ENCODE measurements at places on chromosomes 7 and 10.

GRCh38 chr7:100896732-100897608 lies 1.3 kb upstream of the ACHE start:
- DNase-seq = no peak

- DNase-seq = no peak
Observed at GRCh38 chr7:45574416-45574668, 174 bp downstream of the ADCY1 start.

- peak; percentile 62 for DNase-seq
Observed at GRCh38 chr7:56074371-56074791, 10.3 kb downstream of the SUMF2 start.

DNA sequence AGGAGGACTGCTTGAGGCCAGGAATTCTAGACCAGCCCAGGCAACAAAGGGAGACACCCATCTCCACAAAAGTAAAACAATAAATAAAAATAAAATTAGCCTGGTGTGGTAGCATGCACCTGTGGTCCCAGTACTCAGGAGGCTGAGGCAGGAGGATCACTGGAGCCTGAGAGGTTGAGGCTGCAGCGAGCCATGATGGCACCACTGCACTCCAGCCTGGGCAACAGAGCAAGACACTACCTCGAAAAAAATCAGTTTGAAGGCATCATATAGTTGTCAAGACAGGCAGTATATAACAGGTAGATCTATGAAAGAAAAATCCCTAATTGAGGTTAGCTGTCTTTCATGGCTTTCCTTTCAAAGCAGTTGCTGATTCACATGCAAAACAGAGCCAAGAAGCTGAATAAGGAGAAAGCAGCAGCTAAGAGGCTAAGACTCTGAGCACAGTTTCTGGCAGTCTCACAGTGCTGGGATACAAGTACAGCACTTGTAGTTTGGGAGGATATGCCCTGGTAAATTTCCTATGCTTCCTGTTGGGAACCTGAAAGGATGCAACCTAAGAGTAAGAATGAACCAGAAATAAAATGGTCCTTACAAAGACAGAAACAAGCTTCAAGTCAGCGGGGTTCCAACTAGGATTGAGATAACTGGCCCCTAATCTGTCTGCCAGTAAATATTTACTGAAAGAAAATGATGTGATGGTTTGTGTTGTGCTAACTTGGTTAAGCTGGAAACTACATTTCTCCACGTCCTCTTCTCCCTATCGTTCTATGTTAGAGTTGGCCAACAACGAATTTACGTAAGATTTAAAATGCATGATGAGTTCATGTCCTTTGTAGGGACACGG lies 368.5 kb upstream of the HPS1 start:
- DNase-seq = no peak

DNA sequence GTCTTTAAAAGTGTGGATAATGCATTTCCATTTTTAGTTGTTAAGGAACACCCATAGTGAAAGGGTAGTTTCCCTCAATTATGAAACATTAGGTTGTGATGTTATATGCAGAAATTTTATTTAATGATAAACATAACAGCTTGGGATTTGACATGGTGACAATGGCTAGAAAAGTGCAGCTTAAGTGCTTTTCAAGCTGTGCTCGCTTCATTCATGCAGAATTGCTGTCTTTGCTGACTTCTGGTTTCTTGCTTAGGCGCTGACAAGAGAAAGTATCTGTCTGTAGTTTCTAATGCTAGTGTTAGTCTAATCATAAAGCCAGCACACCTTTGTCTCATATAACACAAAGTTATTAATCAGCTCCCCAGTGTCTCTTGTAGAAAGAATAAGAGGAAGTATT lies 170.0 kb downstream of the ARL5B start:
- DNase-seq = no peak

DNA sequence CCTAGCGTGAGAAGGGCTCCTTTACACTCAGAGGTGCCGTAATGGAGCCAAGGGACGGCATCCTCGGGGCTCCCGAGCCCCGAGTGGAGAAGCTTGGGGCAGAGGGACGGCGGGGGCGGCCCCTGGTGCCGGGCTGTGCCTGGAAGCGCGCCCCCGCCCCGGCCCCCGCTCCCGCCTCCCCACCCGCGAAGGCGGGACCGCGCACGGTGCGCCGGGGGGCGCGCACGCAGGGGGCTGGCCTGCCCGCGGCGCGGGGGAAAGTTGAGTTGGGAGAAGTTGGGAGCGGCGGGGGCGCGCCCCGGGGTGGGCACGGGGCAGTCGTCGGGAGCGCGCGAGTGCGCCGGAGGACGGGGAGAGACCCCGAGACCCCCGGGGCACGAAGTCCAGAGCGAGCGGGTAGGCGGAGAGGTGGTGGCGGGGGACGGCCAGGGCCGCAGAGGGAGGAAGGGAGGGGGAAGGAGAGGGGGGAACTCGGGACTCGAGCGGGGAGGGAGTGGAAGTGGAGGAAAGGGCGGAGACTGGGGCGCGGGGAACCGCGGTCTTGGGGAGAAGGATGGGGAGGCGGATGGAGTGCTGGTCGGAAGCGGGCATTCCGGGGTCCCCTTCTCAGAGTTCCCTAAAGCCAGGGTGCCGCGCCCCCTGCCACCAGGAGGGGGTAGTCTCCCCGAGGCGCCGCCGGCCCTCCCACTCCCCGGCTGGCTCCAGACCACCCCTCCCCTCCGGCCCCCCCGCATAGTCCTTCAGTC lies at the start of gene SLC4A2:
Gene SLC4A2 (plus strand): TSS at position 223 of the 746 bp plus-strand sequence. CDS start 2,399 bp downstream, outside the sequence.
- DNase-seq = no peak

DNA sequence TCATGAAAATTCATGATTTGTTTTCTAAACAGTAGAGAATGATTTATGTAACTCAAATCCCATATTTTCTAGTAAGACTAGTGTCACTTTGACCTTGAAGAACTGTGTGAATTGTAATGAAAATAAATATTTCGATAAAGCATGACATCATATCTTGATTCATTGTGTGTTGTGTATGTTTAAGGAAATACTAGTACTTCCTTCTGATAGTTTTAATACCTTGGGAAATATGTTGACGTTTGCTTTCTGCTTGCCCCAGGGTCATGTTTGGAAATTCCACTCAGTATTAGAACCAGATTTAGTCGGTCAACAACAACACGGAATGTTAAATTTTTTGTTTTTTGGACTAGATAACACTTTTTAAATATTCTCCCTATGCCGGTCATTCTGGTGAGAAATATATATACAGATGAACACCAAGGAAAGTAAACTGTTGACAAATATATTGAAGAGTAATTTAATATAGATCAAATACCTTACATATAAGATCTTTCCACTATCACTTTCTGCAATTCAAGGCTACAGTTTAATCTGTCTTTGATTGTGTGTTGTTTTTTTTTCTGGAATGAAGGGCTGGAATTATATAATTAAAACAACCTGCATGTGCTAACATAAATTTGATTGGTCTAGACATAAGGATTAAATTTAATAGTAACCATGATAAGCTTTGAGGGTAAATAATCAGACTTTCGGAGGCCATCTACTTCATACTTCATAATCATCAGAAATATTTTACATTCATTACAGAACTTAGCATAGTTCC lies 126.2 kb downstream of the MDFIC start:
- DNase-seq = no peak

GRCh38 chr7:46671108-46671769 lies 750.2 kb upstream of the IGFBP3 start:
- no peak for DNase-seq

GRCh38 chr7:19202599-19202998 lies 57.4 kb upstream of the FERD3L start:
- DNase-seq = no peak
